Activated naive CD8-positive, alpha-beta T cell treated with anti-CD3 and anti-CD28 coated beads, Interleukin-2, amount 50 U/mL, for 24 hours (primary cell): ENCODE measurements at places on chromosomes 6 and 20.

- DNase-seq = no peak
Measured at GRCh38 chr6:2737885-2738284, 12.8 kb downstream of the MYLK4 start.

DNA sequence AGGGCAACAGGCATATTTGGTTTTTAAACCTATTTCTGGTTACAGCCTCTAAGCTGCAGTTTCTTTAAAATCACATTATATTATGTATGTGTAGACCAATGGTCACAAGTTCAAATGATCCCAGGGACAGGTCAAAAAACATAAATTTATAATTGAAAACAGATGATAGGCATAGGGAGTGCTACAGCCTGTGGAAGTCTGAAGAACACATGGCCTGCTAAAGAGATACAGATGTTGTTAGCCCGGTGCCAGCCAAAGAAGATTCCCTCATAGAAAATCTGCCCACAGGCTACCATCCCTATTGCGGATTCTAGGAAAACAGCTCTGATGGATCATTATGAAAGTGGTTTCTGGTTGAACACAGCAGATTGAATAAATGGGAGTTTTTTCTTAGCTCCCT is 65.3 kb downstream of the NRSN1 start:
- DNase-seq = no peak

GRCh38 chr6:53616450-53617357 is 48.9 kb downstream of the KLHL31 start:
- DNase-seq = no peak

- DNase-seq = no peak
Measured at GRCh38 chr20:63579017-63579694, 5.1 kb upstream of the HELZ2 start.

- DNase-seq = no peak
Measured at GRCh38 chr6:155495011-155495768, 39.6 kb upstream of the NOX3 start.

GRCh38 chr6:56536536-56536935 is 106.2 kb downstream of the DST start:
- no peak for DNase-seq

DNA sequence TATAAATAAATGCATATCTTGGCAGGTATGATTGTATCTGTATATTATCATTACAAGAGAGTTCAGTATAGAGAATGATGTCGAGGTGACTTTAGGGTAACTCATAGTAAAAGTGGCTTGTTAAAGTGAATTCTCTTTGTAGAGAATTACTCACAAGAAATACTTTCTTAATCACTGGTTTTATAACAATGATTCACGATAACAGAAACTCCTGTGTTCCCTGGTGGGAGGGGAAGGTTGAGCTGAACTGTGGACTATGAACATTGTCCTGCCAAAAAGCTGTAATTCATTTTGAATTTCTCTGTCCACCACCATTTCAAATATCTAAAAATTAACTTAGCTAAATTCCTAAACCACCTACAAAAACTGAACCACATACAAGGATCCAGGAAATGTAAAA is 7.7 kb downstream of the TPMT start:
- DNase-seq = no peak

- DNase-seq = no peak
Measured at GRCh38 chr6:7047128-7047527, 60.6 kb upstream of the RREB1 start.

- DNase-seq = no peak
Measured at GRCh38 chr6:134495203-134495889, 177.4 kb upstream of the SGK1 start.
